ENCODE measurements at places on chromosomes 7 and 10.
A peak's percentile ranks its signal among the peaks of the same experiment; 100 is the strongest.

DNA sequence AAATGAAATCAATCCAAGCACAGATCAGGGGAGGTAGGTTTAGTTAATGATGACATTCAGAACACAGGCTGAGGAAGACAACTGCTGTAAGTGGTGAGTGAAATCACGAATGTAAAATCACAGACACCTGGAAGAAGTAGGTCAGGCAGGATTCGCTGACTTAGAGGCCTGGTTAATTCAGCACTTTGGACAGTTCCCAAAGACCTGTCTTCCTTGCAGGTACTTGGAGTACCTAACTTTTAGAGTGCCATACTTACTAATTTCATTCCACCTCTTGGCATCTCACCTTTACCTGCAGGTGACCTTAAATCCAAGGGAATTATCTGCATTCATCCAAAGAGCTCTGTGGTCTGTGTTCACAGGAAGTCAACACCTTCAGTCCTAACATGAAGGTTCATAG, 822.3 kb downstream of the PHTF2 start:
- H3K4me1 ChIP-seq = no peaks in the 10 kb centered on the region
- peak; percentile 50 for DNase-seq

DNA sequence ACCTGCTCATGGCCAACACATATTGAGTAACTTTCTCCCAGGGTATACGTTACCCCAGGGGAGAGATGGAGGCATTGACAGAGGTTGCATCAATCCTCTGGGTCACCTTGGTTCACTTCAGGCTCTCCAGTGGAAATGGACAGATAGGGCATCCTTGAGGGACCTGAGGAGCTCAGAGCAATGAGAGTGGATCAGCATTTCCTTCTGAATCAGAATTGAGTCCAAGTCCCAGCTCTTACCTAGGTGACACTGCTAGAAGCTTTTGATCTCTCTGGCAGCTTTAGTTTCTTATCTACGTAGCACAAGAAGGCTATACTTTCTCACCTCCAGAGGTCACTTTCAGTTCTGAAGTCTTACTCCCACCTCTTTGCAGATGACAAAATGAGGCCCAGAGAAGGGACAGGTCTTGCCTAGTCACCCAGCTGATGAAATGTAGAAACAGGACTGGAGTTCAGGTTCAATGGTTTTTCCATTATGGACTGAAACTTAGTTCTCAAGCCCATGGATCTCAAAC, 35.2 kb downstream of the PANK1 start:
- no peak overlapping the region for H3K4me3 ChIP-seq
- H3K27ac ChIP-seq = no peak overlapping the region
- peaks cover 35% of the 10 kb centered on the region for H3K36me3 ChIP-seq
- DNase-seq = no peak
- no peaks in the 10 kb centered on the region for H3K4me1 ChIP-seq

- peak overlapping the region; percentile 12 for H3K27ac ChIP-seq
- H3K27me3 ChIP-seq = no peaks in the 10 kb centered on the region
- DNase-seq = no peak
- no peak overlapping the region for H3K4me3 ChIP-seq
- H3K4me1 ChIP-seq = peaks cover 51% of the 10 kb centered on the region
Observed at GRCh38 chr10:5587151-5588079, 62.7 kb downstream of the CALML3 start.

DNA sequence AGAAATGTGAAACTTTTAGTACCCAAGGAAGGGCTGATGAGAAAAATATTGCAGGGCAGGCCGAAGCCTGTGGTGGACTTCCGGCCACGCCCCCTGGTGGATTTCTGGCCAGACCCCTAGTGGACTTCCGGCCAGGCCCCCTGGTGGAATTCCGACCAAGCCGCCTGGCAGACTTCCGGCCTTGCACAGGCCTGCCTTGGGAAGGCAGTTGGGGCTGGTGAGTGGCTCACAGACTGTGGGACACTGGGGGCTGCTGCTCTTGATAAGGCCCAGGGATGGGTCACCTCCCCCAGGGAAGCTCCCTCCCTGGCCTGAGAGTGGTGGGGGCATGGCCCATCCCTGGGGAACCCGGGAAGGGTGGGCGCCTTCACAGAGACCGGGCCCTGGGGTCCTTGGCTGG, 116.4 kb upstream of the MKI67 start:
- H3K4me1 ChIP-seq = no peaks in the 10 kb centered on the region
- no peak for DNase-seq
- H3K36me3 ChIP-seq = no peaks in the 10 kb centered on the region
- H3K4me3 ChIP-seq = no peak overlapping the region

DNA sequence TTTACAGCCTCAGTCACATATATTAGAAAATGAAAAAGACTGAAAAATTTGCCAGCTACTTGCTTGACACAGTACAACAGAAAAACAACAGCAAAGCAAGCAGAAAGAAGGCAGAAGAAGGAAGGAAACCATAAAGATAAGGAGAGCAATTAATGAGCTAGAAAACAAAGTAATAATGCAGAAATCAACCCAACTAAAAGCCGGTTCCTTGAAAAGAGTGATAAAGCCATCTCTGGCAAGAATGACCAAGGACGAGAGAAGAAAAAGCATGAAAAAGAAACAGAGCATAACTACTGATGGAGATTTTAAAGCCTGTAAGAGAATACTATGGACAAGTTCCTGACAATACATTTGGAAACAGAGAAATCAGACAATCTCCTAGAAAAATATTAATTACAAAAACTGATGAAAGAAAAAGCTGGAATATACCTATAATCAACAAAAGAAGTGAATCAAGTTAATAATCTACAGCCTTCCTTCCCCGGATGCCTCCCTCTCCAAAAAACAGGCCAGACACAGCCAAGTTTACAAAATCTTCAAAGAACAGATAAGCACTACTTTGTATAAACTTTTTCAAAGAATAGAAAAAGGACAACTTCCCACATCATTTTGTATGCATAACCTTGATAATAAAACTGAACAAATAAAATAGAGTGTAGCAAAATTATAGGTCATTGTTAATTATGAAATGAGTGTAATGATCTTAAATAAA, 204.0 kb downstream of the BAMBI start:
- no peak overlapping the region for H3K27ac ChIP-seq
- H3K27me3 ChIP-seq = no peaks in the 10 kb centered on the region
- no peaks in the 10 kb centered on the region for H3K4me1 ChIP-seq
- DNase-seq = no peak
- H3K4me3 ChIP-seq = no peak overlapping the region

GRCh38 chr10:70348228-70348850, 34.1 kb downstream of the LRRC20 start:
- no peak overlapping the region for H3K27ac ChIP-seq
- no peak overlapping the region for H3K4me3 ChIP-seq
- peak; percentile 76 for DNase-seq
- H3K27me3 ChIP-seq = no peaks in the 10 kb centered on the region

DNA sequence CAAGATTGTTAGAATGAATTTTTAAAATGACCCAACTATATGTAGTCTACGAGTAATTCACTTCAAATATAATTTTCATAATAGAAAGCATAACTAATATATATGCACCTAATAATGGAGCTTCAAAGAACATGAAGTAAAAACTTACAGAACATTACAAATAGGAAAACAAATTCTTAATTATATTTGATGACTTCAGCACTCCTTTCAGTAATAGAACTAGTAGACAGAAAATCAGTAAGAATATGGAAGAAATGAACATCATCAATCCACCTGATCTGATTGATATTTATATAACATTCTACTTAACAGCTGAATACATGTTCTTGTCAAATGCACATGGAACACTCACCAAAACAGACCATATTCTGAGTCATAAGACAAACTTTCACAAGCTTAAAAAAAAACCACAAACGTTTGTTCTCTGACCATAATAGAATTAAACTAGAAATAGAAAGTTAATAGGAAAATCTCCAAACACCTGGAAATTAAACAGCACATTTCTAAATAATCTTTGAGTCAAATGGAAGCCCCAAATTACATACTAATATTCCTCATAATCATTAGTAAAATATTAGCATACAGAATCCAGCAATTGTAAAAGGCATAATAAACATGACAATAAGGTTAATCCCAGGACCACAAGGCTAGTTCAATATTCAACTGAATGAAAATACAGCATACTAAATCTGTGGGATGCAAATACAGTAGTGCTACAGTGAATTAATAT, 48.0 kb downstream of the BRAF start:
- H3K4me1 ChIP-seq = peaks cover 12% of the 10 kb centered on the region
- no peak overlapping the region for H3K4me3 ChIP-seq
- DNase-seq = peak; percentile 59
- no peaks in the 10 kb centered on the region for H3K27me3 ChIP-seq
- H3K27ac ChIP-seq = no peak overlapping the region

DNA sequence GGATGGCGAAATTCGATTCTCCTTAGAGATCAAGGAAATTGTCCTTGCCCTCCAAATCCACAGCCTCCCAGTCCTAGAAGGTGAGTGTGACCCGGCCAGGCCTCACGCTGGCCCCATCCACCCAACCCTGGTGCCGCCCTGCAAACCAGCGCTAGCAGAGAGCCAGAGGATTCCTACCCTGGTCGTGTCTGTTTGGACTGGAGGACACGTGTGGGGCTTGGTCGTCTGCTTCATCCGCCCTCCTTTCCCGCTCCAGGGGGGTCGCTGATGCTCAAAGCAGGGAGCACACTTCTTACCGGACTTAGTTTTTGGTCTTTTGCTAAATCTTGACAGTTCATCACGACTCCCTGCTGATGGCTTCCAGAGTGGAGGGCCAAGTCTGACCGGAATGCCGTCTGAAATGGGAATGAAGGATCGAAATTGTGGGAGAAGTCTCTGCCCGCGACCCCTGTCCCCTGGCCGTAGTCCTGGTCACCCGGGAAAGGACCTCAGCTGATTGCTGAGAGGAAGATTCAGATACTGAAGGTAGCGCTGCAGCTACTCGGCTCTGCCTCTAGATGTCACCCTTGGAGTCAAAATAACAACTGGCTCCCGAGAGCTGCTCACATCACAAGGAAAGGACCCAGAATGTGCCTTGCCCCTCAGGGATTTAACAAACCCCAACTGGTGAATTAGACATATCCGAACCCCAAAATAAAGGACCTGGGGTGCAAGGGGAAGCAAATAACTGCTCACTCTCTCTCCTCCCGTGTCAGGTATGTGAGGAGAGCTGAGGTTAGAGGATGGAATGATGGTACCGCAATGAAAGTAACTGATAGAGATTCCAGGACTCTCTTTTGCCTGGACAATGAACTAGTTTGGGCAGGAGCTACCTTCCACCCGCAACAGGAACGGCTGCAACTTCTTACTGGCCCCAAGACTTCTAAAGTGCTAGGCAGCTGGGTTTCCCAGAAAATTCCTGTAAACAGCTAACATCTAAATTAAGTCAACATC, 23.5 kb upstream of the ORC5 start:
- peaks cover 61% of the 10 kb centered on the region for H3K27me3 ChIP-seq
- H3K27ac ChIP-seq = no peak overlapping the region
- no peaks in the 10 kb centered on the region for H3K36me3 ChIP-seq
- H3K4me3 ChIP-seq = no peak overlapping the region
- H3K4me1 ChIP-seq = no peaks in the 10 kb centered on the region

DNA sequence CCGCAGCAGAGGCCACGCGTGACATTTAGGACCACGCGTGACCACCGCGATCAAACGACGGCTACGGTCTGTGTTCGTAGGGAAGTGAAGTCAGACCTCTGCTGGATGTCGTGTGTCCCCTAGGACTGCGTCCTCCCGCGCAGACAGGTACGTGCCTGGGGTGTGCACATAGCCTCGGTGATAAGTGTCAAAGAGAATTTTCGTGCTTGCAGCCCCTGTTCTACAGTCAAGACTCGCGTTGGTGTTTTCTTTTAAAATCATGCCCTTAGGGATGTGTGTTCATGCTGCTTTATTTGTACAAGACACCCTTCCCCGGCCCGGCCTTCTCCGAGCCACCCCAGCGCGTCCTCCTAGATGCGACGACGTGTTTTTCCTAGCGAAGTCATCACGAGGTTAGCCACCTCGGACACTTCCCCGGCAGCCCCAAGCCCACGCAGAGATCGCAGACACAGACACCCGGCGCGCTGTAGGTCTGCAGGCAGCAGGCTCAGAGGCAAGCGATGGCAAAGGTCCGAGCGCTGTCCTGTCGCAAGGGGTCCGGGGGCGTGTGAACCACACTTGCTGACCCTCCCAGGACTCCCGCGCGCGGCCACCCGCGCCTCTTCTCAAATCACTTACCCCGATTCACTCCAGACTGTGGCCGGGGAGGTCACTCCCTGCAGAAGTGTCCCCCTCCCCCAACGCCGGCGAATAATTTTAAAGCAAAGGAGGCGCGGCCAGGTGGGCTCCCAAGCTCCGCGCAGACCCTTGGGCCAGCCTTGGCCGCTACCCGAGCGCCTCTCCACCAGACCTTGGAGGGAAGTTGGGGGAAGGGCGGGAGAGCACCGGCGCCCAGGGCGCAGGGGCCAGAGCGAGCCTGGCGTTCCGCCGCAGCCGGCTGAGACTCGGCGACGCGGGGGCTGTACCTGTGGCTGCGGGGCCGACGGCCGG, 552 bp downstream of the MKX start:
- H3K27me3 ChIP-seq = no peaks in the 10 kb centered on the region
- peak overlapping the region; percentile 23 for H3K4me3 ChIP-seq
- no peaks in the 10 kb centered on the region for H3K4me1 ChIP-seq
- no peaks in the 10 kb centered on the region for H3K36me3 ChIP-seq
- H3K27ac ChIP-seq = no peak overlapping the region
- no peak for DNase-seq

- peaks cover 33% of the 10 kb centered on the region for H3K27me3 ChIP-seq
- DNase-seq = no peak
- no peak overlapping the region for H3K27ac ChIP-seq
- no peaks in the 10 kb centered on the region for H3K4me1 ChIP-seq
- no peak overlapping the region for H3K4me3 ChIP-seq
Observed at GRCh38 chr7:88395715-88396114, 89.0 kb upstream of the STEAP4 start.

GRCh38 chr10:486666-487322, 202.7 kb downstream of the DIP2C start:
- peaks cover 17% of the 10 kb centered on the region for H3K27me3 ChIP-seq
- H3K27ac ChIP-seq = no peak overlapping the region
- DNase-seq = no peak
- H3K36me3 ChIP-seq = no peaks in the 10 kb centered on the region
- H3K4me3 ChIP-seq = no peak overlapping the region

DNA sequence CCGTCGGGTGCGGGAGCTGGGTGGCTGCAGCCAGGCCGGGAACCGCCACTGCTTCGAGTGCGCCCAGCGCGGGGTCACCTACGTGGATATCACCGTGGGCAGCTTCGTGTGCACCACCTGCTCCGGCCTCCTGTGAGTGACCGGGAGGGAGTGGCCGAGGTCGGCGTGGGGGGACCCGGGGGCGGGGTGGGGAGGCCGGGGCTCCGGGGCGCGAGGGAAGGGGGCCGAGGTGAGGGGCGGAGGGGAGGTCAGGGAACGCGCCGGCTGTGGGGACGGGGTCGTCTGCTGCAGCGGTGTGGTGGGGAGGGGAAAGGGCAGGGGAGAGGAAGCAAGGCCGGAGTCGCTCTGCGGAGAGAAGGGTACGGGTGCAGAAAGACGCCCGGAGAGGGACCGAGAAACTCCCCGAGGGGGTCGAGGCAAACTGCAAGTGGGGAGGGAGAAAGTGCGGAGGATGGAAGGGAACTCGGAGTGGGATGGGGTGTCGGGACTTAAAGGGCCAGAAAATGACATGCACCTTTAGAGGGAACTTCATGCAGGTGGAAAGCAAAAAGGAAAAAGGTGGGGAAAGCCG, 518 bp downstream of the AGFG2 start:
- H3K27me3 ChIP-seq = no peaks in the 10 kb centered on the region
- H3K27ac ChIP-seq = peak overlapping the region; percentile 36
- peaks cover 34% of the 10 kb centered on the region for H3K4me1 ChIP-seq
- no peaks in the 10 kb centered on the region for H3K36me3 ChIP-seq
- peak overlapping the region; percentile 81 for H3K4me3 ChIP-seq

- peaks cover 37% of the 10 kb centered on the region for H3K4me1 ChIP-seq
- H3K4me3 ChIP-seq = peak overlapping the region; percentile 57
- H3K27me3 ChIP-seq = no peaks in the 10 kb centered on the region
- H3K36me3 ChIP-seq = peaks cover 66% of the 10 kb centered on the region
- H3K27ac ChIP-seq = peak overlapping the region; percentile 95
- no peak for DNase-seq
Observed at GRCh38 chr10:128064970-128065580, 61.1 kb downstream of the MKI67 start.
